CD8-positive, alpha-beta memory T cell (primary cell): ENCODE measurements at places on chromosomes 6 and 20.

- DNase-seq: no peak
Observed at GRCh38 chr20:47781632-47782031, 3.6 kb downstream of the SULF2 start.

DNA sequence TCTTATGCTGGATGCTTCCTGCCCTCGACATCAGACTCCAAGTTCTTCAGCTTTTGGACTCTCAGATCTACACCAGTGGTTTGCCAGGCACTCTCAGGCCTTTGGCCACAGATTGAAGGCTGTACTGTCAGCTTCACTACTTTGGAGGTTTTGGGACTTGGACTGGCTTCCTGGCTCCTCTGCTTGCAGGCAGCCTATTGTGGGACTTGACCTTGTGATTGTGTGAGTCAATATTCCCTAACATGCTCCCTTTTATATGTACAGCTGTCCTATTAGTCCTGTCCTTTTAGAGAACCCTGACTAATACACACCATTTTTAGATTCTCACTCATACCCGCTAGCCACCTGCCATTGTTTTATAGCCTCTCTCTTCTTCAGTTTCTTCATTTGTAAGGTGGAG is 382.1 kb upstream of the TSHZ2 start:
- no peak for DNase-seq

GRCh38 chr20:49831770-49832631 is 19.4 kb downstream of the SLC9A8 start:
- no peak for DNase-seq

- DNase-seq: no peak
Observed at GRCh38 chr6:131733376-131734016, 22.7 kb upstream of the CTAGE9 start.

GRCh38 chr6:5034328-5034727 is 30.5 kb upstream of the RPP40 start:
- no peak for DNase-seq

DNA sequence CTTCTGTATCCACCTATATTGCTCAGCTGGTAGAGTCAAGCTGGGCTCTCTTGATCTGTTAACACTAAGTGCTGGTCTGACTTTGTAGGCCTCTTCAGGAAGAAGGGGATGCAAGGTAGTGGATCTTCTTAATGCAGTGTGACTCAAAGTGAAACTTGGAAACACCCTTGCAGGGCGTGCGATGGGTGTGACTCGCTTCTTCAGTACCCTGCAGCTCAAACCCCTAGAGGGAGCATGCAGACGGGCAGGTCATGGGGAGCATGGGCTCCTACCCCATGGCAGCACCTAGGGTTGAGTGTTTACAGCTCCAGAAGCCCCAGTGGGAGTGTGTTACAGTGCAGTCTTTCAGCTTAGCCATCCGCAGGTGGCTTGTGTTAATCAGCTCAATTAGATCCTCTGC is 757 bp upstream of the SAMD3 start:
- peak; percentile 87 for DNase-seq

DNA sequence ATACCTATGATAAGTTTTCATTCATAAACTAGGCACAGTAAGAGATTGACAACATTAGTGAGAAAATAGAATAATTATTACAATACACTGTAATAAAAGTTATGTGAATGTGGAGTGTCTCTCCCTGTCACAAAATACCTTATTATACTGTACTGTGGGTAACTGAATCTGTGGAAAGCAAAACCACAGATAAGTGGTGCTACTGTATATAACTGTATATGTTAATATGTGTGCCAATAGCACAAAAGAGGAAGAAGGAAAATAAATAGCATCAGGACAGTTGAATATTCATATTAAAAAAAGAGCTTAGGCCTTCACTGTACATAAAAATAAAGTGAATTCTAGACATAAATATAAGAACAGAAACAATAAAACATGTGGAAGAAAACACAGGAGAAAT is 243.5 kb downstream of the CDKAL1 start:
- DNase-seq: no peak

- no peak for DNase-seq
Observed at GRCh38 chr6:37990762-37991525, 171.4 kb downstream of the ZFAND3 start.

DNA sequence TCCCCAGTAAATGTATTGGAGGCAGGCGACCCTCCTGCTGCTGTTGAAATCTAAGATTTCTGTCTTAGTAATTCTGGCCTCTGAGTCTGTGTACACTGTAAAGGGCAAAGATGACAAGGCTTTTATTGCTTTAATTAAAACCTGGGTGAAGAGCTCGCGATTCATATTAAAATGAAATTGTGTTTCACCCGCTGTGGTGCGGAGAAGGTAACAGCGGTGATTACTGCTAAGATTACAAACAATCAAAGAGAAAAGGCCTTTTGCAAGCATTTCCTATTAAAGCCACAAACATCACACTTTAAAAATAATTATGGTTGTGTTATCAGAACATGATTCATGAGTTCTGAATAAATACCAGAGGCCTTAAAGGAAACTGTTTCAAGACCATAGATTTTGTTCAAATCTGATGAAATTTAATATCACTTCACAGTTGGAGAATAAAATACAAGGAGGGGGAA is 69.3 kb downstream of the TOX2 start:
- no peak for DNase-seq

DNA sequence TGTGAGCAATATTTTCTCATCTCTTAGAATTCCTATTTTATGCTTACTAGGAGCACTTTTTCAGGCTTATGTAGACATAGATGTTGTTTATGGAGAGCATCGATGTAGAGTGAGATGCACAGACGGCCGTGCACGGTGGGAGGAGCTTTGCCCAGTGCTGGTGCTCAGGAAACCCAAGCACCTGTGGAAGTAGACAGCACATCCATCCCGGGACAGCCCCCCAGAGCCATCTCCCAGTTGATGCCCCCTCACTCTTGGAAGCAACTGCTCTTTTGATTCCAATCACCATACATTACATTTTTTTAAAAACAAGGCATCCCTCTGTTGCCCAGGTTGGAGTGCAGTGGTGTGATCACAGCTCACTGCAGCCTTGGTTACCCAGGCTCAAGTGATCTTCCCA is 143.7 kb downstream of the SMOC2 start:
- no peak for DNase-seq

DNA sequence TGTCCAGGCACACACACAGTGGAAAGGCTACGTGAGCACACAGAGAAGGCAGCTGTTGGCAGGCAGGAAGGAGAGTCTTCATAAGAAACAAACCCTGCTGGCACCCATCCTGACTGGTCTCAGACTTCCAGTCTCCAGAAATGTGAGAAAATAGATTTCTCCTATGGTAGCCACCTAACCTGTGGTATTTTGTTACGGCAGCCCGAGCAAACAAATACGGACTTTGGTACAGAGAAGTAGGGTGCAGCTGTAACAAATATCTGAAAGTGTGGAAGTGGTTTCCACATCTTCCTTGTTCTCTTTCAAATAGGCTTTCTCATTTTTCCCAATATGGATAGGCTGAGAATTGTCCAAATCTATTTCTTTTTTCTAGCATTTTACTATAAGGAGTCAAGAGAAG is 94.6 kb downstream of the ADGB start:
- no peak for DNase-seq

DNA sequence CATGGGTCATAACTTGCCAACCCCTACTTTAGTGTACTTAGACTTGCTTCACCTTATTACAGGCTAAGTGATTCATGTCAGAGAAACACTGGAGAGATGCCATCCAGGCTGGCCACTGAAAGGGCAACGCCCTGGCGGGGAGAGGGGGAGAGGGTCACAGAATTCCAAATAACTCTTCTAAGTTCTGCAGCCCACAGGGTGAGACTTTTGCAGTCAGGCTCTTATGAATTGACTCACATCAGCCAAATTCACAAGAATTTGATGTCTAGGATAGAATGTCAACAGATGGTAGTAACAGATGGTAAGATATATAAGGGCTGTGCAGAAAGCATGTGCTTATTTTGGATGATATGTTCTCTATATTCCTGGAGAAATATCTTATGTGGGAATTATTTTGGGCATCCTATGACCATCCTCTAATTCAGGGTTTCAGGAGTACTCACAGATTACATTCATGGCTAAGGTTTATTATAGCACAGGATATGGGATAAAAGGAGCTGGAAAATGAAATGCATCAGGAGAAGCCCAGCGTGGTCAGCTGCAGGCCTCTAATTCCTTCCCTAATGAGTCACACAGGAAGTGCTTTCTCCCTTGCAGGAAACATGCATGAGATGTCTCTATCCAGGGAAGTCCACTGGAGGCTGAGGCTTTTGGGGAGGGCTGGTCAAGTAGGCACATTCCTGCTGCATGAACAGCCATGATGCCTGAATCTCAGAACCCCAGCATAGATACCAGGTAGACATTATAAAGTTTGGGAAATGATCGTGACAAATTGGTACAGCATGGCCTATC is 58.7 kb upstream of the RIN2 start:
- DNase-seq: no peak

GRCh38 chr20:9363673-9364072 is 150.7 kb upstream of the LAMP5 start:
- no peak for DNase-seq

- no peak for DNase-seq
Observed at GRCh38 chr6:109397020-109397419, 14.8 kb upstream of the CD164 start.

DNA sequence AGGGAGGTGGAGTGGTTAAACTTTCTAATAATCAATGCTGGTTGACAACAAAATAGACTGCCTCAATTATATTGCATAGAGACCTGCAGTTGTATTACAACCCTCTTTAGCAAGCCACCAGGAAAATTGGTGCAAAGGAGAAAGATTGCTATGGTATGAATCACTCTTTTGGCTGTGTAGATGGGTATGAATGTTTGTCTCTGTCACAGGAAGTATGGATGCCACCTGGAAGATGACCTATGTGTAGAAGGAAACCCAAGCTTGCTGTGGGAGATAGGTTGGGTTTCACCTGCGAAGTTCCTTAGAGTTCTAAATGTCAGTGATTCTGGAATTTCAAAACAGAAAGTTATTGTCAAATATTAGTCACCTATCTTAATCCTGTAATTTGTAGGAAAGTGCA is 134.6 kb downstream of the SOBP start:
- no peak for DNase-seq

- no peak for DNase-seq
Observed at GRCh38 chr20:63370618-63371187, 9.6 kb upstream of the CHRNA4 start.

GRCh38 chr6:5174244-5174643 is 86.5 kb downstream of the LYRM4 start:
- peak; percentile 66 for DNase-seq

DNA sequence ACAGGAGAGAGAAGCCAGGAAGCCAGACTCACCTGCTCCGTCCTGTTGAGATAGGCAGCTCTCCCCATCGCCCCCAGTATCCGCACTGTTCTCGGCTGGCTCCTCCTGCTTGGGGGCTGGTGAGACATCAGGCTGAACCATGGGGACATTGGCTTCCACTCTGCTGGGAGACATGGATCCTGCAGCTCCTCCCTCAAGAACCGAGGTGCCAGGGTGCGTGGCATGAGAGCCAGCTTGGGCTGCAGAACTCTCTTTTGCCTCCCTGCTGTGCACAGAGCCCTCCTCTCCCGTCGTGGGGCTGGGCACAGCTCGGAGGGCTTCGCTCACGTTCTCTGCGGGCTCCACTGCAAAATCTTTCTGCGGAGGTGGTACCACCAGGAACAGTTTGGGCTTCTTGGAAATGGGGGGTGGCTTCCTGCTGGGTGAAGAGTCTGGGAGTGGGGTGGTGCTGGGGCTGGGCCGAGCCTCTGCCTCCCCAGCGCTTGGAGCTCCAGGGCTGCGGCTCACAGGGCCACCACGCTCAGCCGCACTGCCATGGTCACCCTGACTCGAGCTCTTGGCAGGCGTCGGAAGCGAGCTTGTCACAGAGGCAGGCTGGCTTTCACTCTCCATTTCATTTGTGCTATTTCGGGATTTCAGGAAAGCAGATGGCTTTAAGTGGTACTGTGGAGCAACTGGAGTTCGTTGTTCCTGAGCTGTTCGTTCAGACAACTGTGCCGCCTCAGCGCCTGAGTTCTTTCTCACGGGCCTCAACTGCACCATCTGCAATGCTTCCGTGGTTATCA is 26.5 kb downstream of the HEBP2 start:
- no peak for DNase-seq

DNA sequence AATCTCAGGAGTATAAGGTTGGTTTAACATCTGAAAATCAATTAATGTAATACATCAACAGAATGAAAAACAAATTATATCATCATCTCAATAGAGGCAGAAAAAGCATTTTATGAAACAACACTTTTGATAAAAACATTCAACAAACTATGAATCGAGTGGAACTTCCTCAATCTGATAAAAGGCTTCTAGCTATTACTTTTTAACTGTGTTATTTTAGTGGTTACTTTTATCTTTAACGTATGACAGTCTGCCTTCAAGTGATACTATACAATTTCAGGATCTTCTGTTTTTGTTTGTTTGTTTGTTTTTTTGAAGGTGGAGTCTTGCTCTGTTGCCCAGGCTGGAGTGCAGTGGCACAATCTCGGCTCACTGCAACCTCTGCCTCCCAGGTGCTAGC is 73.7 kb downstream of the ZFAND3 start:
- DNase-seq: no peak

DNA sequence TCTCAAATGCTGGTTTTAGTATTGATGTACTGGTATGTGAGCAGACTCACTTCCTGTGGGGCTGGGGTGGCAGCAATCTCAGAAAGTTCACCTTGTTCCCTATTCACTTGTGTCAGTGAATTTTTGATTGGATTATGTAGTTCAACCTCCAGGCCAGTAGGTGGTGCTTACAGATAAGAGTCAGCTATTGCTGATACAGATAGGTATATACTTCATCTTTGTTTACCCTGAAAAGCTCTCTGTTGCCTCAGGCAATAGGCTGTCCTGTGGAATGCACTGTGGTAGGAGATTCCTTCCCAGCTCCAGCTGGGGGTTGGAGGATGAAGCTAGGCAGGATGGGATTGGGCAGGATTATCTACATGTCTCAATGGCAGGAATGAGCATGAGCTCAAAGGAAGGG is 851.2 kb upstream of the EYS start:
- DNase-seq: no peak

GRCh38 chr20:34709831-34710567 is 5.9 kb downstream of the TP53INP2 start:
- peak; percentile 40 for DNase-seq

GRCh38 chr20:1484438-1485116 is 6.6 kb downstream of the SIRPB2 start:
- DNase-seq: no peak

GRCh38 chr6:79070206-79070825 is 7.7 kb downstream of the PHIP start:
- no peak for DNase-seq

GRCh38 chr6:152509916-152510315 is 127.2 kb downstream of the SYNE1 start:
- no peak for DNase-seq

- DNase-seq: no peak
Observed at GRCh38 chr20:14553774-14554534, 216.5 kb upstream of the FLRT3 start.

DNA sequence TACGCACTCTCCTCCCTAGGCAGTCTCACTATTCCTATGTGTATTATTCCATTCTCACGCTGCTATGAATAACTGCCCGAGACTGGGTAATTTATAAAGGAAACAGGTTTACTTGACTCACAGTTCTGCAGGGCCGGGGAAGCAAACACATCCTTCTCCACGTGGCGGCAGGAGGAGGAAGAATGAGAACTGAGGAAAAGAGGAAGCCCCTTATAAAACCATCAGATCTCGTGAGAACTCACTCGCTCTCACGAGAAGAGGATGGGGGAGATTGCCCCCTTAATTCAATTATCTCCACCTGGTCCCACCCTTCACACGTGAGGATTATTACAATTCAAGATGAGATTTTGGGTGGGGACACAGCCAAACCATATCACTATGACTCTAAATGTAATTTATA is 61.9 kb downstream of the ECT2L start:
- DNase-seq: no peak

- DNase-seq: no peak
Observed at GRCh38 chr6:151502499-151502898, 8.7 kb downstream of the CCDC170 start.

- DNase-seq: no peak
Observed at GRCh38 chr6:124389127-124389526, 573.1 kb upstream of the RNF217 start.
